RCC 7860 (cell line): ENCODE measurements at places on chromosomes 16 and 17.
A peak's percentile ranks its signal among the peaks of the same experiment; 100 is the strongest.

DNA sequence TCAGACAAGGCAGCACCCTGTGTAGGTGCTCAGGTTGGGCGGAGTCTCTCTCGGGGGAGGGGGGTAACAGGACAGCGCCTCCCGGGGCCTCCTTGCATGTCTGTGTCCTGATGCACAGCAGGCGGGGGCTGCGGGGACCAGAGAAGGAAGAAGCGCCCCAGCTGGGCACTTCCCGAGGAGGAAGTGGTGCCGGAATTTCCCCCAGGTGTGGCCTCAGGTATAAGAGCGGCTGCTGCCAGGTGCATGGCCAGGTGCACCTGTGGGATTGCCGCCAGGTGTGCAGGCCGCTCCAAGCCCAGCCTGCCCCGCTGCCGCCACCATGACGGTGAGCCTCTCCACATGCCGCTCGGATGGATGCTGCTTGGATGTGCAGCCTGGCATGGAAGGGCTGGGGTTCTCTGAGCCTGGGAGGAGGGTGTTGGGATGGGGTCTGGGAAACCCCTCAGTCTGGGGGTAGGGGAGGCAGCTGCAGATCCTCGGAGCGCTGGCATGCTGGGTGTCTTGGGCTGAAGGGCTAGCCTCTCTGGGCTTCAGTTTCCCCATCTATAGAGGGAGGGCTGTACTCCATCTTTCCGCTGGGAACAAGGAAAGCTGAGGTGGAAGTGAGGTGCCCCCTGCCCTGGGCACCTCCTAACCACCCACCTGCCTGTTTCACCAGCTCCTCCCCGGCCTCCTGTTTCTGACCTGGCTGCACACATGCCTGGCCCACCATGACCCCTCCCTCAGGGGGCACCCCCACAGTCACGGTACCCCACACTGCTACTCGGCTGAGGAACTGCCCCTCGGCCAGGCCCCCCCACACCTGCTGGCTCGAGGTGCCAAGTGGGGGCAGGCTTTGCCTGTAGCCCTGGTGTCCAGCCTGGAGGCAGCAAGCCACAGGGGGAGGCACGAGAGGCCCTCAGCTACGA lies at the start of gene IL17C:
Gene IL17C (plus strand): TSS at position 250 of the 908 bp plus-strand sequence. CDS start 70 bp downstream, at position 320.
- DNase-seq = no peak

DNA sequence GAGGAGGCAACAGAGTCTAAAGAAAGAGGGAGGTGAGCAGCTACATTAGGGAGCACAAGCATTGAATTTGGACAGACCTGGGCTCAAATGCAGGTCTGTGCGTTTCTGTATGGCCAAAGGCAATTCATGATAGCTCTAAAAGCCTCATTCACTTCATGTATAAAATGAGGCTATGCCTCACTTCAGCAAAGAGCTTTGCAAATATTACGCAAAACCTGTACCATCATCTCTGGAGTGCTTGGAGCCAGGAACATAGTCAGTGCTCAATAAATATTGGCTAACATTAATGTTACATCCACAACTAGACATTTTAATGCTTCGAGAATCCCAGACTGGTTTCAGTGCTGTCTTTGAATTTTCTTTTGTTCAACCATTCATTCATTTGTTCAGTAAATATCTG lies 254.7 kb upstream of the CDH11 start:
- DNase-seq = no peak

DNA sequence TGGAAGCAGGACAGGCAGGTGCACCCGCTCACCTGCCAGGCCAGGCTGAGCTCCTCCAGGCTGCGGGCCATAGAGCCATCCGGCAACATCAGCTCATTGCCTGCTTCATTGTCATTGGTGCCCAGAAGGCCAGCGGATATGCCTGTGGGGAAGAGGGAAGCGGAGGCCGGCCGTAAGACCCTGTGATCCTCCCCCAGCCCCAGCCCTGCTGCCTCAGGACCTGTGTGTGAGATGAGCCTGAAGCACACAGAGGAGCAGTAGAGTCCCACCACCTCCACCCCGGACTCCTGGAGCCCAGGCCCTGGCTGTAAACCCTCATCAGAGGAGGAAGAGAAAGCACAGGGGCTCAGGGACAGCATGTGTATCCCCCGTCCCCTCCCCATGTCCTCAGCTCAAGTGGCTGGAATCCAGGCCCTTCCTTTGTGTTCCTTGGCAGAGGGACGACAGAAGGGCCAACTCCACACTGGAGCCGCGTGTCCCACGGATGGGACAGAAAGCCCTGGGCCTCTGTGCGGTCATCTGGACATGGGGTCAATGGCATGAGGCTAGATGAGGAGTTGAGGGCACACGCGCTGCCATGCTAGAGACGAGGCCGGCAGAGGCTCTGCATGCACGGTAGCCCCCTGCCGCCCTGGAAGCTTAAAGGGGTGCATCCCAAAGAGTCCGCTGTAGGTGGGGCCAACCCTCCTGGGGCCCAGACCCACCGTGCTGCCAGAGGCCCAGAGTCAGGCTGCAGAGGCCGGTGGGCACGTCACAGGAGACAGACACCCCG lies 39.1 kb downstream of the RMI2 start:
- DNase-seq = no peak

DNA sequence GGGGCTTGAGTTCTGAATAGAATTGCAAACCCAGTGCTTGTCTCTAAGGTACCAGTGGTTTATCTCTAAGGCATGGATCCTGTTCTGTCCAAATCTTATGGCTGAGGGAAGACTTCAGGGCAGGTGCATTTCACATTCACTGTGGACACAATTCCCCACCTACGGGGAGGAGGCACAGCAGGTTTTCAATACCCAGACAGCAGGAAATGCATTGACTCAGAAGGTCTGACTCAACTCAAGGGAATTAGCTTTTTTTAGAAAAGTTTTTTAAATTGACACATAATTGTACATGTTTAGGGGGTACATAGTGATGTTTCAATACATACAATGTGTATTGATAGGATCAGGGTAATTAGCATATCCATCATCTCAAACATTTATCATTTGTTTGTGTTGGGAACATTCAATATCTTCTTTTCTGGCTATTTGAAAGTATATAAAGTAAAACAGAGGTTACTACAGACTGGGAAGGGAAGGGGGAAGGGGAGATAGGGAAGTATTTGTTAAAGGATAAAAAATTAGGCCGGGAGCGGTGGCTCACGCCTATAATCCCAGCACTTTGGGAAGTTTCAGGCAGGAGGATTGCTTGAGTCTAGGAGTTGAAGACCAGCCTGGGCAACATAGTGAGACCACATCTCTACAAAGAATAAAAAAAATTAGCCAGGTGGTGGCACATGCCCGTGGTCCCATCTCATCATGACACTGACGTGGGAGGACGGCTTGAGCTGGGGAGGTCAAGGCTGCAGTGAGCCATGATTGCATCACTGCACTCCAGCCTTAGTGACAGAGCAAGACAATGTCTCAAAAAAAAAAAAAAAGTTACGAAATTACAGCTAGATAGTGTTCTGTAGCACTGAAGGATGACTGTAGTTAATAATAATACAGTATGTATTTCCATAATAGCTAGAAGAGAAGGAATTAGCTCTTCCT lies 54.9 kb downstream of the RGS9 start:
- DNase-seq = peak; percentile 66

DNA sequence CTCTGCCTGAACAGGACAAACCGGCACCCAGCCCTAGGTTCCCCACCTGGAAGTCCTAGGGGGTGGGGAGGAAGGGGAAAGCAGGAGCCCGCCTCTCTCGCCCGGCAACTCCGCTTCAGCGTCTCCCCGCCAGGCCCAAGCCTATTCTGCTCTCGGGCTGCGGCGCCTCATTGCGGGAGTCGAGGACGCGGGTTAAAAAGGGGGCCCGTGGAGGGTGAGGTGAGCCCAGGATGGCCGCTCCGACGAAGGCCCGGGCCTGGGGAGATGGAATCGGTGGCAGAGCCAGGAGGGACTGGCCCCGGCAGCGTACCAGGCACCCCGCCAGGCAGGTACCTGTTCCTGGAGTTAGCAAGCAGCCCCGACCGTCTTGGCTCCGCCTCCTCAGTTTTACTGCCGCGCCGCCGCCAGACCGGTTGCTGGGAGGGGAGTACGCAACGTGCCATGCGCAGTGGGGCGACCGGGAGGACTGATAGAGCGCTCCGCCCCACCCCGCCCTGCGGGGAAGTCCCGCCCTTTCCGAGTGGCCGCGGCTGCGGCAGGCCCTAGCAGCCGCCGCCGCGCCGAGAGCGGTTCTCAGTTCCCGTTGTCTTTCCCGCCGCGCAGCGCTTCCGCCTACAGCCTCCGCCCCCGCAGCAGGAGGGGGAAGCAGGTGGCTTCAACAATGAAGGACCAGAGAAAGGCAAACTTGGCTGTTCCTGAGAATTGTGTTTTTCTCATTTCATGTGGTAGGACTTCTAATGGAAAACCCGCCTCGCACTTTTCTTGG lies at the start of gene STRADA:
Gene STRADA (minus strand): TSS at position 392 of the 766 bp plus-strand sequence. CDS start 13,430 bp downstream, outside the sequence.
- peak; percentile 96 for DNase-seq

GRCh38 chr17:44251062-44251461 lies 16.9 kb downstream of the SLC4A1 start:
- DNase-seq = no peak

- DNase-seq = no peak
Measured at GRCh38 chr17:20991276-20992037, 51.4 kb downstream of the USP22 start.

GRCh38 chr17:77332034-77332971 lies 191.5 kb downstream of the SEC14L1 start:
- DNase-seq = no peak

- DNase-seq = no peak
Measured at GRCh38 chr16:81582655-81583441, 138.2 kb downstream of the CMIP start.

DNA sequence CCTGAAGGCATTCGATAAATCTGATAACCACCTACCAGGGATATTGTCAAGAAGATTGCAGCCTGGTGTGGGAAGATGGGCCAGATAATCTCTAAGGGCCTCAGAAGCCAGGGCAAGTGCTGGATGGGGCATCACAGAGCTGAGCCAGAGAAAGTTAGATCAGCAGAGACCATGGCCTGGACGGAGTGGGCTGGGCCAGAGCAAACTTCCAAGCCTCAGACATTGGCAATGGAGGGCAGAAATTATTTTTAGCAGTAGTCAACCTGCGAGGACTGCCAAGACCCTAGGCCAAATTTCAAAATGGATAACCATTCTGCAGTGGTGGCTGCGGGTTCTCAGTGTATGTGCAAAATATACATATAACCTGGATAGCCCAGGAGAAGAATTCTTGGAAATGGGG lies 18.5 kb downstream of the ERCC4 start:
- DNase-seq = no peak

DNA sequence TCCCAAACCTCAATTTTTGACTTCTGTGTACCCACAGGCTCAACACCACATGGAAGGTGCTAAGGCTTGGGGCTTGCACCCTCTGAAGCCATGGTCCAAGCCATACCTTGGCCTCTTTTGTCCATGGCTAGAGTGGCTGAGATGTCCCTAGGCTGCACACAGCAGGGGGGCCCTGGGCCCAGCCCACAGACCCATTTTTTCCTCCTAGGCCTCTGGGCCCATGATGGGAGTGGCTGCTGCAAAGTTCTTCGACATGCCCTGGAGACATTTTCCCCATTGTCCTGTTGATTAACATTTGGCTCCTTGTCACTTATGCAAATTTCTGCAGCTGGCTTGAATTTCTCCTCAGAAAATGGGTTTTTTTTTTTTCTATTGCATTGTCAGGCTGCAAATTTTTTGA lies 47.0 kb downstream of the TBC1D26 start:
- no peak for DNase-seq

GRCh38 chr17:47246120-47246519 lies 7.5 kb upstream of the ITGB3 start:
- no peak for DNase-seq

GRCh38 chr17:17752821-17753321 lies 71.6 kb downstream of the RAI1 start:
- DNase-seq = no peak

DNA sequence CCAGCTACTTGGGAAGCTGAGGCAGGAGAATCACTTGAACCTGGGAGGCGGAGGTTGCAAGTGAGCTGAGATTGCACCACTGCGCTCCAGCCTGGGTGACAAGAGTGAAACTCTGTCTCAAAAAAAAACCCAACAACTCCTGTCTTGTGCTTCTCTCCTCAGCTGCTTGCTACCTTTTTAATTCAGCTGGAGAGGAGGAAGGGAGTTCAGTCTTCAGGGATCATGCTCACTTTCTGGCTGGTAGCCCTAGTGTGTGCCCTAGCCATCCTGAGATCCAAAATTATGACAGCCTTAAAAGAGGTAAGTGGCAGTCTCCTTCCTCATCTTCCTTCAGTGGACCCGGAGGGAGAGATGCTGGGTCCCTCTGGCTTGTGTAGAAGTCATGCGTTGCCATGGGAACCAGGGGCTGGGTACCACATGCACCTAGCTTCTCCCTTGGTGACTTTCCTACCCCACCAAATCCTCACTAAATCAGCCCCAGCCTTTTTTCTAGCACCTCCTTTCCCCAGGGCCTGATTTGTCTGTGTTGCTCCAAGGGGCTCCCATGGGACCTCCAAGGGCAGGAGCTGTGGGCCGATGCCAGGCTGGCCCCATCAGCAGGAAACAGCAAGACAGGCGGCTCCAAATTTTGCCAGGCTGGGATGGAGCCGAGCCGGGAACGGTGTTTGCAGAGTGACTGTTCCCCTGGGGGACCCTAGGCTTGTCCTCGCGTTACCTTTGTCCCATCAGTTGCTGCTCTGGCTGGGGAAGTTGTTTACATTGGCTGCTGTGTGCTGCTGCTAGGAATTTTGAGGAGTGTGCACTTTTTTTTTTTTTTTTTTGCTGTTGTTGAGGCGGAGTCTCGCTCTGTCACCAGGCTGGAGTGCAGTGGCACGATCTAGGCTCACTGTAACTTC lies 65.2 kb downstream of the ABCC1 start:
- DNase-seq = no peak

DNA sequence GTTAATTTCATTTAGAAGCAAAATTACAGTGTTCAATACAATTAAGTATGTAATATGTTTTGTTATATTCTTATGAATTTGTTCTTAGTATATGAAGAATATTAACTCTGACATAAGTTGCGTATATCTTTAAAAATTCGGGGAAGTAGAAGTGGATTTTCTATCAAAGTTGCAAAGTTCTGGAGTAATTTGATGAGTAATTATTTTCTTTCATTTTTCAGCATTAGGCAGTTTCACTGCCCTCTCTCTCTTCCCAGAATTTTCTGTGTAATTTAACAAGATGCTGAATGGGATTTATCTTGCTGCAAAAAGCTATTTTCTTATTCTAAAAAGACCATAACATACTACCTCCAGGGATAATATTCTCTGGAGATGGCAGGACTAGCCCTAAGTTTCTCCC lies 8.9 kb upstream of the CCL18 start:
- no peak for DNase-seq

- no peak for DNase-seq
Measured at GRCh38 chr17:45751466-45751865, 32.7 kb upstream of the CRHR1 start.

- DNase-seq = no peak
Measured at GRCh38 chr17:17342242-17342945, 39.2 kb downstream of the NT5M start.

GRCh38 chr17:20852239-20852989 lies 190.4 kb downstream of the USP22 start:
- DNase-seq = no peak
